ENCODE measurements at places on chromosomes 2 and 18.

DNA sequence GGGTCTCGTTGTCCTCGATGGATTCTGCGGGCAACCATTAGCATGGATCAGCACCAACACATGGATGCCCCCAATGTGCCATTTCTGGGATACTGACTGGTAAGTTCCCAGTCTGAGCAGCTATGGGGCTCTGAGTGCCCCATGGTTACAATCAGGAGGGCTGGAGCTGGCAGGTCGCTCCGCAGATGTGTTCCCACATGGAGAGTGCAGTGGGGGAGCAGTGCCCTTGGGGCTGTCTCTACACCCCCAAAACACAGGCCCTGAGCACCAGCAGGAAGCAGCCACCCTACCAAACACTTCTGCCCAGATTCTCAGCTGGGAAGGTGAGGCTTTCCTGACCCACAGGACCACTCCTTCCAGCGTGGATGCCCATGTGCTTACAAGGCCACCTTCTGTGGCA lies 8.0 kb downstream of the NGEF start:
- DNase-seq: no peak

- DNase-seq: no peak
These were observed 172.7 kb downstream of the BCL2 start for GRCh38 chr18:63146828-63147409.

- no peak for DNase-seq
These were observed 43.9 kb downstream of the ACSL3 start for GRCh38 chr2:222904557-222905258.

- no peak for DNase-seq
These were observed 36.5 kb downstream of the PPM1B start for GRCh38 chr2:44205169-44205568.

GRCh38 chr2:36178384-36178783 lies 177.2 kb upstream of the CRIM1 start:
- DNase-seq: peak; percentile 29

DNA sequence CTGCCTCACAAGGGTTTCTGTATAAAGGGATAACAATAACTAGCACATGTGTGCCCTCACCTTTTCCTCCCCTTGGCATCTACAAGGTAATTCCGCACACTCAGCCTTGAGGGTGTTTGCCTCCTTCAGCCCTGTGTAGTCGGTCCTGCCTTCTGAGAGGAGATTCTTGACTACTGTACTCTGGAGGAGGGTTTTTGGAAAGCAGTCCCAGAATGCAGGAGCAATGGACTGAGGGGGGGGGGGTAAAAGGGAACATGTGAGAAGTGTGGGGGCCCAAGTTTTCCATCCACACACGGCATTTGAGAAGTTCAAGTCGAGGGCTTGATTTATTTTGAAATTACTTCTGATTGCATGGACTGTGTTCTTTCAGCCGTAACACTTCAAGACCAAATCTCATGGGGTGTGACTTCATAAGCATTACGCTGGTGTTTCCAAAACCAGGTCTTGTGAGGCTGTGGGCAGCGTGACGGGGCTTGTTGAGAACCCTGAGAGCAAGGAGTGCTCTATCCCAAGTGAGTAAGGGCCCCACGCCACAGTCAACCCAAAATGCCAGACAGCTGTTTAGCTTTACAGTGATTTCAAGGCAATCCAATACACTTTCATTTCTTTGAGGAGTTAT lies 198.7 kb upstream of the MEIS1 start:
- DNase-seq: no peak

DNA sequence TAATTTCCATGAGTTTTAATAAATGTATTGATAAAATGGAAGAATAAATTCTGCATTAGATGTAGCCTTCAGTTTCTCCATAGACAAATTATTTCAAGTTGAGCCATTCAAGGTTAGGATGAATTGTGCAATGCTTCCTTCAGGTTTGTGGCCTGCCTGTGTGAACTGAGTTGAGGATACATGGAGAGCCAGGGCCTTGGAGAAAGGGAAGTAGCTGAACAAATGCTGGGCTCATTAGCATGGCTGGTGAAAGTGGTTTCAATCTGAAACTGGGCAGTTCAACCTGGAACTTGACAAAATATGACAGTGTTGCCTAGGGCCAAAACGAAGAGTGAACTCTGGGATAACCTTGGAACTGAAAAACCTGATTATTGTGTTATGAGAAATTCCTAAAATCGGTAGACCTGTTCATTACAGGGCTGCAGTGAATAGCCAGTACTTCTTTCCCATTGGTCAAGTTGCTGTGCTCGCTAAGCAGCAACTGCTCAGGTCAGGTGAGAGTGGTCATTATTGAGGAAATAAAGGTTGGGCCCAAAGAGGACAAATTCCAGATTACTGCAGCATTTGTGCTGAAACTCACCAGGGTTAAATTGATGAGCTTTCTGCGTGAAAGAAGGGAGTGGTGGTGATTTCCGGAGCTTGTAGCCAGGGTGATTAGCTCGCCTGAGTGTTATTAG lies 12.7 kb downstream of the INPP1 start:
- no peak for DNase-seq

DNA sequence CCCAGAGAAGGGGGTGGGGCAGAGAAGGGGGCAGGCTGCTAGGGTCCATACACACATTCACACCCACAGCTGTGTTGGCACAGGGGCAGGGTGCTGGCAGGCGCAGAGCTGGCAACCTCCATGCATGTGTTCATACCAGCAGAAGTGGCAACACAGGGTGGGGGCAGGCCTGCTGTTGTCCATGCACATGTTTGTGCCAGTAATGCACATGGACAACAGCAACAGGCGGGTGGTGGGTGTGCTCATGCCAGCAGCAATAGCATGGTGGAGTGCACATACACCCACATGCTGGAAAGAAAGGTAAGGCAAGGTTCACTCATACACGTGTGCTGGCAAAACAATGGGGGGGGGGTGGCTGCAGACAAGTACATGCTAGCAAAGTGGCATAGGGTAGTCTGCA lies 54.7 kb downstream of the FBXO15 start:
- no peak for DNase-seq

DNA sequence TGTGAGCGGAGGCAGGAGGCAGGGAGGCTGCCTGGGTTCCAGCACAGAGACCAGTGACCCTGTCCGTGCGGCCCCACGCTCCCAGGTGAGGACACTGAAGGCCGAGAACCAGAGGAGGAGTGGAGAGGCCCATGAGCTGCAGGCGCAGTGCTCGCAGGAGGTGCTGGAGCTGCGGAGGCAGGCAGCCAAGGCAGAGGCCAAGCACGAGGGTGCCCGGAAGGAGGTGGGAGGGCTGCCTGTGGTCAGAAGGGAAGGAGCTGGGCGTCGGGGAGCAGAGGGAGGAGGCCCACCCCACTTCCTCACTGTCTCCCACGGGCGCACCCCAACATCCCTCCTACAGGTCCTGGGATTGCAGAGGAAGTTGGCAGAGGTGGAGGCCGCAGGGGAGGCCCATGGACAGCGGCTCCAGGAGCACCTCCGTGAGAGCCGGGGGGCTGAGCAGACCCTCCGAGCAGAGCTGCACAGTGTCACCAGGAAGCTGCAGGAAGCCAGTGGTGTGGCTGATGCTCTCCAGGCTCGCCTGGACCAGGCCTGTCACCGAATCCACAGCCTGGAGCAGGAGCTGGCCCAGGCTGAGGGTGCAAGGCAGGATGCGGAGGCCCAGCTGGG lies 33.0 kb upstream of the SNED1 start:
- DNase-seq: no peak

DNA sequence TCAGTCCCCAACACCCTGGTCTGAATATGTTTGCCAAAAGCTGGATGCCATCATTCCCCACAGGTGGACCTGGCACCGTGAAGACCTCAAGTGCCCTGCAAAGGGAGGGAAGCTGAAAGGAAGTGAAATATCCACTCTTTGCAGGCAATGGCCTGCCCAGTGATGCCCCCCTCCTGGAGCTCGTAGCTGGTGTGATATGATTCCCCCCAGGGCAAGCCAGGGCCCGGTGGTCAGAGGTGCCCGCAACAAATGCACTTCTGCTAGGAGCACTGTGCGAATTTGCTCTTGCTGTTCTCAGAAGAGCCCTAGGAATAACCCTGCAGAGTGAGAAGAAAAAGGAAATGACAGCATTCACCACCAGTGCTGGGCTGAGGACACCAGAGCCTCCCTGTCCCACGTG lies 247.4 kb downstream of the KLHL29 start:
- DNase-seq: no peak

DNA sequence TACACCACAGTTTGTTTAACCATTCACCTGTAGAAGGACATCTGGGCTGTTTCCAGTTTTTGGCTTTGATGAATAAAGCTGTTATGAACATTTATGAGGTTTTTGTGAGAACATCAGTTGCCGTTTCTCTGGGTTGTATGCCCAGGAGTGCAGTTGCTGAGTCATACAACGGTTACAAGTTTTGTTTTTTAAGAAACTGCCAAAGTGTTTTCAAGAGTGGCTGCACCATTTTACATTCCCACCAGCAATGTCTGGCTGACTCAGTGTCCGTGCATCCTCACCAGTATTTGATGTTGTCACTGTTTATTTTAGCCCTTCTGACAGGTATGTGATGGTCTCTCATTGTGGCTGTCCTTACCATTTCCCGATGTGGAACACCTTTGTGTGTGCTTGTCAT lies 48.0 kb upstream of the GPR17 start:
- DNase-seq: no peak

- no peak for DNase-seq
These were observed 172.2 kb upstream of the RASGRP3 start for GRCh38 chr2:33304032-33304864.

DNA sequence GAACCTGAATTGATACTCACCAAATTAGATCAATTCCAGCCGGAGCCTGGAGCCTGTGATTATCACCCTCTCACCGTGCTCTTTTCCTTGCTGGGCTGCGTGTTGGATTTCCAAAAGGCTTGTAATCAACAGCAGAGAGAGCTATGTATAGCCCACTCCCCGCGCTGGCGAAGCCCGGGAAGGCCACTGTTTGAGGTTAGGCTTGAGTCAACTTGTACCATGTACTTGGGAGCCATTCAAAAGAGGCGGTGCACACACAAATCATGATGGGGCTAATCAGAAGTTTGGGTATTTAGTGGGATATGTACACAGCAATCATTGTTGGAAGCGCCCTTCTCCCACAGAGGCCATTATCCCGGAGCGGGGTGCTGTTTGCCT lies 151.6 kb downstream of the GLI2 start:
- DNase-seq: no peak

DNA sequence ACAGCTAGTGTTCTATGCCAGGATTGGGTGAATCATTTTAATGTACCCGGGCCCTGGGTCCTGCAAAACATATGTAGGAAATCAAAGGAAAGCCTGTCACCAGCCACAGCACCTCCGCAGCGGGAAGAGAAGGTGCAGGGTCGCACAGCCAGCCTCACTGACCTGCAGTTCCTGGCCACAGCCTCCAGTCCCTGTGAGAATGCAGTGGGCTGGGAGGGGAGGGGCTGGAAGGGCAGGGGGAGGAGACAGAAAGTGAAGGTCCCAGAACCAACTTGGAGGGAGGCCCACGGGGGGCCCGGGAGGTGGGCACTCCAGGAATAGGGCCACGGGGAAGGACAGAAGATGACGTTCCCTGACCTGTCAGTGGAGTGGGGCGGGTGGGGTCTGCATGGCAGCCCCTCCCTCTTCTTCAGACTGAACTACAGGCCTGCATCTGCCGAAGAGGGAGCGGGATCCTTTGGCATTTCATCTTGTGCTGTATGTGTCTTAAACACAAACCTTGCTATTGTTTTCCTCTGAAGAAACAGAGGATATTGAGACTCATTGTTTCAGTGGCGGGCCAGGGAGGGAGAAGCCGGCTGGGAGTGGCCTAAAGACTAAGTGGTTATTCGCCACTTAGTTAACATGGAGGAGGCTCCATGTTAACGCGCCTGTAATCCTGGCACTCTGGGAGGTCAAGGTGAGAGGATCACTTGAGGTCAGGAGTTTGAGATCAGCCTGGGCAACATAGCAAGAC lies 7.5 kb downstream of the MAL start:
- DNase-seq: no peak

DNA sequence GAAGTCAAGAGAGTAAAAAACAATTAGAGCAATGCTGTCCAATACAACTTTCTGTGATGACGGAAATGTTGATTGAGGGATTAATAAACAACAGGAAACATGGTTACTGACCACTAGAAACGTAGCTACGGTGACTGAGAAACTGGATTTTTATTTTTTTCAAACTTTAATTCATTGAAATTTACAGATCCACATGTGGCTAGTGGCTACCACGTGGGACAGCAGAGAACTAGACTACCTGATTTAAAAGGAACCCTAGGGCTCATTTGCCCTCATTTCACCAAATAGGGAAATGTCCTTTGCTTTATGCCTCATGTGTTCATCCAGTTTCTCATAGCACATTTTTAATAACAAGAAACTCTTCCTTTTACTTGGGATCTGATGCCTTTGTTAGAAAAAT lies 413.0 kb downstream of the TGIF1 start:
- no peak for DNase-seq

DNA sequence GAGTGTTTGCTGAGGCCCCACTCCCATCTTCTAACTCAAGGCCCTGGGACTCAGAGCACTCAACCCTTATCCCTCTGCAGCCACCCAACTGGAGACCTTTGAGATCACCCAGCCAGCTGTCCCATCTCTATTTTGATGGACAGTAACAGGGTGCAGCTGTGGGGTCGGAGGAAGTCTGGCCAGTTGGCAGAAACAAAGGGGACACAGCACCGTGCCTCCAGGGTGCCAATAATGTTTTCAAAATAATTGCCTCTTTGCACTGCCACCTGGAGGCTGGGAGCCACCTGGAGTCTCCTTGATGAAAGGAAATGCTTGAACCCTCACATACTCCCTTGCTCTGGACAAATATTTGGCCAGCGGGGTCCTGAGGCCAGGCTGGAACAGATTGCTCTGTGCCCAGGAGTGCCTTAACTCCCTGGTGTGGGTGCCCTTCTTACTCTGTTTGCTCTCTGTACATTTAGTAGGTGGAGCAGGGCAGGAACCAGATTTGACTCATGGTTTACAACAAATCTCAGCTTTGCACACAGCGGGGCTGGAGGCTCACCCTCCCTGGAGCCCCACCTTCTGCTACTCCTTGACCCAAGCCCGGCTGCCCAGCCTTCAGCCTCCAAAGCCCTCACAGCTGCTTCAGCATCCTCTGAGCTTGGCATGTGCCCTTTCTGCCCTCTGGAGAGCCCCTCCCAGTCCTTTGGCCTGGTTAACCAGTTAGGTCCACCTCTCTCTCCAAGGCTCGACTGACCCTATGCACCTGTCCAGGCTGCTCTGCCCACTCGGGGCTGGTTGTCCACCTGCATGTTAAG lies 17.2 kb downstream of the MAL start:
- no peak for DNase-seq

GRCh38 chr2:18299423-18300212 lies 260.8 kb downstream of the RDH14 start:
- peak; percentile 77 for DNase-seq

- DNase-seq: no peak
These were observed 200.3 kb downstream of the PRKCE start for GRCh38 chr2:45851576-45852304.

GRCh38 chr2:177551989-177552421 lies 159.4 kb downstream of the AGPS start:
- no peak for DNase-seq

GRCh38 chr2:50651676-50652075 lies 380.3 kb downstream of the NRXN1 start:
- DNase-seq: no peak

GRCh38 chr2:109679225-109679624 lies 65.1 kb downstream of the SOWAHC start:
- no peak for DNase-seq

DNA sequence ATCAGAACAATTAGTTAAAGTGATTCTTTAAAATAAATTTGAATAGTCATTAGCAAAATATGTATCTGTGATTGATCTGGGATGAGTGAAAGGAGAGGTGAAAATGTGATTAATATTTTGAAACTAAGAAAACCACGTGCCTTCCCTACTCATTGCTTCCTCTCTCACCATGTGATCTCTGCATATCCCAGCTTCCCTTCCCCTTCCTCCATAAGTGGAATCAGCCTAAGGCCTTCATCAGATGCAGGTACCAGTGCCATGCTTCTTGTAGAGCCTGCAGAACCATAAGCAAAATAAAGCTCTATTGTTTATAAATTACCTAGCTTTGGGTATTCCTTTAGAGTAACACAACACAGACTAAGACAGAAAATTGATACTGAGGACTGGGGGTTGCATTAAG lies 11.2 kb upstream of the STAT1 start:
- no peak for DNase-seq

All from retinal pigment epithelial cell (primary cell).